ENCODE measurements at places on chromosomes 3 and 15.

- no peak for DNase-seq
These were observed 84.5 kb upstream of the GALNT15 start for GRCh38 chr3:16090024-16090423.

DNA sequence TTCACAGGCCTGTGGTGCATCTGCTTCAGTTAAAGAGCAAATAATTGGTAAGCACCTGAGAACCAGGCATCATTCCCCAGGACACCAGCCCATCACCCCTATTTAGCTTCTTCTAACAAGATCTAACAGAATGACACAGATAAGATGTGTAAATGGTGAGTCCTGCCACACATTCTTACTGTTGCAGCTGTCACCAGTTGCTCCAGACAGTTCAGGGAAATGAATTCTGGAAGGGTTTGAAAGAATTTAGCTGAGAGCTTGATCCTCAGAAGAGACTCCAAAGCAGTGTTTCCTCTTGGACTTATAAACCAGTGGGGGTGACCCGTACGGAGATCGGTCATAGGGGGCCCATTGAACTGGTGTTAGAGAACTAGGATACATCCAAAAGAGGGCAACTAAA, 238.0 kb downstream of the MEX3B start:
- no peak for DNase-seq

DNA sequence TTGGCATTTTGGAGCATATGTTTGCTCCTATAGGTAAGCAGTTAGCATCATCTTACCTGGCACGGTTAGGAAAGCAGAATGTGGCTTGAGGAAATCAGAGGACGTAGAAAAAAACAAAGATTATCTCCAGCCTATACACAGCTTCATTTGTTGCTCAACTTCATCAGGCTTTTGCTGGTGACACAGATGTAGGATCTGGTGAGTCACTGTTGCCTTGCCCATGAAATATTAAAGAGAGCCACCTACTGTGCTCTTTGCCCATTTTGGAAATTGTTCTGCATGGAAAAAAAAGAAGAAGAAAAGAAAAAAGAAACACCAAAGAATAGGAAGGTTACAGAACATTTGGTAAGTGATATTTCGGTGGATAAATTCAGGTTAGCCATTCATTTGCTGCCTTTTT, 3.8 kb downstream of the IL1RAP start:
- DNase-seq: no peak

GRCh38 chr15:38517312-38517975, 47.2 kb downstream of the RASGRP1 start:
- DNase-seq: no peak

DNA sequence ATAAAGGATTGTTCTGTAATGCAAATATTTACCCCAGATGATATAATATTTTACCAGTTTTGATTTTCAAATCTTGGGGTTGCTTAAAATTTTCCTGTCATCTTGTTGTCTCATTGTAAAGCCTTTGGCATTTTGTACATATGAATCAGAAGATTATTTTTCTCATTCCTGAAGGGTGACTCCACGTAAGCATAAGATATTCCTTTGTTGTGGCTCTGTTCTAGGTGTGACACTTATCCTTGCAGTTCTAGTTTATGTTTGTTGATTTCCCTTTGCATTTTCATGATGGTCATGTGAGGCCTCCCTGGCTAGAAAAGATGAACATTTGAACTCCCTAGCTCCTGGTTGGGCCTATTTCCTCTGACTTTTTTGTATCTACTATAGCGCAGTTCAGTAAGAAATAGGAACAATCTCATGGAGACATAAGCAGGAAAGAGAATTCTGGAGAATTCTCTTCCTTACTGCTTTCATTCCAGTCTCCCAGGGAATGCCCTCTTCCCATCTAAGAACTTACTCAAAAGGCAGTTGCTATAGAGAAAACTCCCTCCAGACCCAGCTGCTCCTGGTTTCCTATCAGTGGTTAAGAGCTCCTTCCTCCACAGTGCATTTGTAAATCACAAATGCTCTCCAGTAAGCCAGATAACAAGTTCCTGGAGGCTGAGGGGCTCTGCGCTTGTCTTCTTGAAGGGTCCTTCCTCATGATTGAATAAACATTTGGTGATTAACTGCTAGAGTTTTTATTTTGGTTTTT, 124.7 kb downstream of the WNT5A start:
- no peak for DNase-seq

GRCh38 chr3:55364421-55364820, 122.7 kb downstream of the WNT5A start:
- DNase-seq: no peak

- no peak for DNase-seq
These were observed 6.5 kb upstream of the BCL2A1 start for GRCh38 chr15:79977431-79978054.

DNA sequence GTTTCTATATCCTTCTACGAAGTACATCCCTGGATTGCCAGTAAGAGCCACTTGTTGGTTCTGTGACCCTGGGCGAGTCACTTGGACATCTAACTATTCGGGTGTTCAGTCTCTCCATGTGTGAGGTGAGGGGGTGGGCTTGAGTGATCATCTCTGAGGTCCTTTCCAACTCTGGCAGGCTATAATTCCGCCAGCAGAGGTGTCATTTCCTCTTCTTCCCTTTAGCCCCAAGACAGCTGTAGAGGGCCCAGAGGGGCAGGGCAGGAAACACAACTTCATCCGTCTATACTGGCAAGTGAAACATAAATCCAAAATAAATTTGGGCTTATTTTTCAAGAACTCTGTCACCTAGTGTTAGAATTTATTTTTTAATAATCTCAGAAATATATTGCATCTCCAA, 38.1 kb downstream of the C2CD4A start:
- no peak for DNase-seq

- DNase-seq: no peak
These were observed 77.5 kb downstream of the TBC1D5 start for GRCh38 chr3:17664923-17665322.

DNA sequence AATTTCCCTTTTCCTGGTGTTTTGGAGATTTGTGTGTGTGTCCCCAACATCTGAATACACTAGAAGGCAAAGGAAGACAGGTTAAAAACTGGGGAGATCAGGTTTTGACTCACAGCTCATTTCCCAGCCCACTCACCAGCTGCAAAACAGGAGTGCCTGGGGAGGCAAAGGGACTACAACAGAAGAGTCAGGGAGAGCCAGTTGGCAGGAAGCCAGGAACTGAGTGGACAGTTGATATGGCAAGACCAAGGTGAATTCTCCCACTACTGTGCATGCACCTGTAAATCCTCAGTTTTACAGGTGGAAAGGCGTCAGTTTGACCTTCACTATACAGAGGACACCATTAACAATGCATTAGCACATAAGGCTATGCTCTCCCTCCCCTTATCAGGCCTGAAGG, 901.5 kb upstream of the SEMA6D start:
- no peak for DNase-seq

DNA sequence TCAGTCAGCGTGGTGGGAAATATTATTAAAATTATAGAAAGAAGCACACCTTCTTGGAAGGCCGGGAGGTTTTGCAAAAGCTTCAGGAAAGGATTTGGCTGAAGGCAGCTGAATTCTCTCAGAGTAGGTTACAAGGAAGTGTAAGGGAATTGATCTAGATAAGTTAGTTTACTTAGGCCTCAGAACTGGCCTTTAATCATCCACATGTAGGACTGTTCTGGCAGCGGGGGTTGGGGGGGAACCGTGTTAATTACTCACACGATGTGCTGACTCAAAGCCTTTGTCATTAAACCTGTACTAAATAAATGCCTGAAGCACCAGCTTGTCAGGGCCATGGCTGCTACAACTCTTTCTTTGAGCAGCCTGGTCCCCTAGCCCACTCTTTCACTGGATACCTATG, 12.8 kb downstream of the ASB14 start:
- DNase-seq: no peak

- no peak for DNase-seq
These were observed 7.9 kb upstream of the FURIN start for GRCh38 chr15:90860450-90860849.

- no peak for DNase-seq
These were observed 981.8 kb downstream of the ROBO2 start for GRCh38 chr3:78021710-78022109.

GRCh38 chr3:62793946-62794345, 81.3 kb downstream of the CADPS start:
- DNase-seq: no peak

- no peak for DNase-seq
These were observed 380.7 kb upstream of the GOLIM4 start for GRCh38 chr3:168476360-168476980.

GRCh38 chr3:168154089-168154488, 58.4 kb upstream of the GOLIM4 start:
- no peak for DNase-seq

- DNase-seq: no peak
These were observed at the start of gene ANKRD28 for GRCh38 chr3:15797642-15798303. Gene ANKRD28, minus strand, starts transcription at chr3:15797979. Its CDS starts 1,458 bp downstream, at chr3:15796521.

DNA sequence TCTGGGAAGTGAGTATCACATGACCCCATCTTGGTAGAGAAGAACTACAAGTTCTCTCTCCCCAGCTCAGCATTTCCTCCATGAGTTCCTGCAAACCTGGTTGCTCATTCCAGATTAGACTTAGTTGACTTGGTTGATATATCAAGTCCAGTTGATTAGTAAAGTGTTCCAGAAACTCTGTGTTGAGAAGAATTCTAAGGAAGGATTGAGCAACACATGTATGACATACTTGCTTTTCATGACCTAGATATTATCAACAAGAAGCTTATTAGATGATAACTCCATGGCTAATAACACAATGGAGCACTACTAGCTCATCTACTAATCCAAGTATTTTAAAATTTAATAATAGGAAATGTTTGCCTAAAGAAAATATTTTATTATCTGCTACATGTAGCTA, 6.4 kb upstream of the EID1 start:
- no peak for DNase-seq

DNA sequence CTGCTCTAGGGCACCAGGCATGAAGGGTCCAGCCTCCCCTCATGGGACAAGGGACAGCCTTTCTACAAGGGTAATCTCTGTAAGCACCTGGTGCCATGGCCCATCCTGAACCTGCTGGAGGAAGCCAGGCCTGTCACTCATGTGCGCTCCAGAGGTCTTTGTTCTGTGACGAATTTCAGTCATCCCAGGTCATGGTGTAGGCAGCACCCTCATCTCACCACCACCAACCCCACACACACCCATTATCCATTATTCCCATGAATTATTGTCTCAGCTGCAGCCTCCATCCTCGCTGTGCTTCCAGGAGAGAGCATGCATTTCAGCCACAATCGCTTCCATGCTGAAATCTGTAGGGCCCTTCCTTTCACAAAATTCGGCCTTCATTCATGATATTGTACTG, 419.3 kb downstream of the EPHB1 start:
- DNase-seq: no peak

- no peak for DNase-seq
These were observed 32.3 kb upstream of the AMOTL2 start for GRCh38 chr3:134406331-134407238.

DNA sequence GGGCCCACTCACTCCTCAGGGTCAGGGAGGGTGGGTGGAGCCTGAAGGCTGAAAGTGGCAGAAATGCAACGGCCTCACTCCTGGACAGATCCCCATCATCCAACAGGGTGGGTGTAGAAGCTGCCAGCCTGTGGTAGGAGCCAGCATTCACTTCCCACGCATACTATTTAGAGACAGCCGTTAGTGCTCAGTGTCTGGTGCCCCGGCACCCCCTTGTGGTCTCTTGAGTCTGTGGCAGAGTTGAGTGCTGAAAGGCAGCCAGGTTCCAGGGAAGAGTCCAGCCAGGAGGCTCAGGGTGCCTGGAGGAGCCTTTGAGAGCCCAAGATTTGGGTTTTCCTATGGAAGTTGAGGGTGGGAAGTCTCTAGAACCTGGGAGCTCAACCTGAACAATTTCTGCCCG, 2.1 kb upstream of the GNAT1 start:
- peak; percentile 26 for DNase-seq

DNA sequence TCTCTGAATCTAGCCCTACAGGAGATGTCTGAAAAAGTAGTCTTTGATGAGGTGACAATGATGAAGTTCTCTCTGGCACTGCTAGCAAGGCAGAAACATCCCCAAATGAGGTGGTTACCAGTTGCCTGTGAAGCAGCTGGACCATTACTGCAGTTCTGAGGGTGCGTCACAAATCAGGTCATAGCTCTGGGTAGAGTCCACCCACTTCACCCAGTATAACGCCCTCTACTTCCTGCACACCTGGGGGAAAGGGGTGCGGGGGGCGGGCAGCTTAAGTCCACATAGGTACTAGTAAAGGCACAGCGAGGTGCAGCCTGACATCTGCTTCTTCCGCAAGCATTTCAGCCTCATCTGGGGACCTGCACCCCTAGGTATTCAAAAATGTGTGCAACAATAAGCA, 13.4 kb upstream of the SATB1 start:
- peak; percentile 53 for DNase-seq

- DNase-seq: no peak
These were observed 158.3 kb downstream of the ECT2 start for GRCh38 chr3:172908771-172909270.

DNA sequence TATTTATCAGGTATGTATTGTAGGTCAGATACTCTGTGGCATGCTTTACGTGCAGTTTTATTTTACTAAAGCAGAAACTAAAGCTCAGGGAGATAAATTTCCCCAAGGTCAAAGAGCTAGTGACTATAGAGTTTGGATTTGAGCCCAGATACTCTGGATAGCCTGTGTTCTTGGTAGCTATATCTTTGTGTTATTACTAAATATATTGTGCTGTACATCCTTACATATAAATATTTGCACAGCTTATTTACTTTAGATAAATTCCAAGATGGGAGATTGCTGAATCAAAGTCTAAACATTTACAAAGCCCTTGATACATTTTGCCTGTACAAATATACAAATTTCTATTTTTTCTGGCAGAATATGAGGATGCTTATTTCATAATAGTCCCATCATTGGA, 660.9 kb upstream of the NAALADL2 start:
- no peak for DNase-seq

- DNase-seq: no peak
These were observed 4.5 kb downstream of the RPL22L1 start for GRCh38 chr3:170865209-170866094.

GRCh38 chr3:59308001-59308400, 258.2 kb upstream of the CFAP20DC start:
- DNase-seq: no peak

- no peak for DNase-seq
These were observed 24.5 kb downstream of the BTLA start for GRCh38 chr3:112474796-112475195.

GRCh38 chr3:149435996-149436885, 38.3 kb upstream of the TM4SF4 start:
- DNase-seq: no peak

- no peak for DNase-seq
These were observed 14.3 kb downstream of the KAT2B start for GRCh38 chr3:20054549-20054987.

- no peak for DNase-seq
These were observed 3.4 kb downstream of the PLXNB1 start for GRCh38 chr3:48426401-48426909.

All from stimulated activated CD4-positive, alpha-beta T cell treated with anti-CD3 and anti-CD28 coated beads, Interleukin-1b, Interleukin-23, amount 100 ng/mL, for 24 hours (primary cell).